Hindlimb muscle (tissue), 1 donor: ENCODE measurements at places on chromosomes 1 and 21. TPM values are rescaled to one million over a fixed set of nuclear protein-coding genes. Genes with fewer than 3 reads are reported as not detected.

DNA sequence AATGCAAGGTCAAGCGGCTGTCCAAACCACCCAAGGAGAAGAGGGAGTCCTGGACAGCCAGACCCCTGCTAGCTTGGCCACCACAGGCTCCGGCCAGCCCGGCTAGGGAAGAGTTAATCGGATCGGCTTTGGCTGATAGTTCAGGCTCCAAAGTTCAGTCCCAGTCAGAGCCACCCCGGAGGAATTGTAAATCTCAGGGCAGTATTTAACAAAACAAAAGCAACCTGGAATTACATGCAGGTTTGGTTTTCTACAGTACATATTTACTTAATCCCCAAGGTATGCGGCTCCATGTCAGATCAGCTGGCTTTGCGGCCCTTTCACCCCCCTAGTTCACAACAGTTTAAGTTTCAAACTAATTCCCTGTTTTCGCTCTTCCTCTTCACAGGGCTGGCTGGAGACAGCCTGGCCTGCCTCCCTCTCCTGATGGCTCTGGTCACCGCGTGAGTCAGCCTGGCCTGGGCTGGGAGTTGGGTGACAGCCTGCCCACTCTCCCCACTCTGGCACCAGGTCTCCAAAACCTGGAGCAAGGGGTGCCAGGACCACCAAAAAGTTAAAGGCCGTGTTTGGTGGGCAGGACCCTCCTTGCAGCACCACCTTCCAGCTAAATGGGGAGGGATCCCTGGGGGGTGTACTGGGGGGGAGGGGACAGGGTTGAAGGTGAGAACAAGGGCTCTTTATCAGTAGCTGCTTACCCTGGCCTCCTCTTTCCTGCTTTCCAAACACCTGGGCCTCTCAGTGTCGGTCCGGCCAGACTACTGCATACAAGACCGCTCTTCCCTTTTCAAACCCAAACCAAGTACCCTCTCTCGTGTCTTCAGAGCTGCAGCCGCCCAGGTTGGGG, 1.9 kb downstream of the DHRS3 start:
- DNase-seq, result peak; percentile 42

DNA sequence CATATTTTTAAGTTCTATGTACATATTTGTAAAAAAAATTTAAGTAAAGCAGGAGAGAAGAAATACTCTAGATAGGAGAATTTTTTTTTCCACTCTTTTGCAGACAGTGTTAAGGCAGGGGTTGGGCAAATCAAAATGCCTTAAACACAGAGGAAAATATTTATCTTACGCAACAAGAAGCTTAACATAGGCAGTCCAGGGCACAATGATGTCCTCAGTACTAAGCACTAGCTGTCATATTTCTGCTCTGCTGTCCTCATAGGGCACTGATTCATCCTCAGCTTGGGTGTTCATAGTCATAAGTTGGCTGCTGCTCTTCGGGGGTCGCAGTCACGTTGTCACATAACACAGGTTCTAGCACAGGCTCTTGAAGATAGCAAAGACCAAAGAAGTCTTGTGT, 247.4 kb downstream of the PTBP2 start:
- no peak for DNase-seq

Gene ETNK2
- polyA plus RNA-seq, result 3.0 TPM

Gene FNDC7
- polyA plus RNA-seq, result not detected

Gene ICOSLG
- 10.6 TPM for polyA plus RNA-seq

Gene TDRD10
- polyA plus RNA-seq, result 3.3 TPM

DNA sequence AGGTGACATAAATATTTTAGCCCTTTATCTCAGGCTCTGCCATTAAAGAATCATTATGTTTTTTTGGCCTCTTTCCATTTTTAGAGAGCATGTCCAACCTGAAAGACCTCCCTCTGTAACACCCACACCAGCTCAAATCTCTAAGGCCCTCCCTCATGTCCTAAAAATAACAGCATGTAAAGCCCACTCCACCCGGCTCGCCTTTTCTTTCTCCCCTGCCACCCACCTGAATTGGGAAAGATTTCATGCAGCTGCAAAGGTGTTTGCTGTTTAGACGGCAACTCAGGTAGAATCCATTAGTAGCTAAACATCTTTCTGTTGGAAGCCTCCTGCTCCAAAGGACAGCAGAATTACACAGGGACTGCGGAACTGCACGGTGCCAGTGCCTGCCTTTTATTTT, 79.9 kb downstream of the DMRTA2 start:
- no peak for DNase-seq

GRCh38 chr1:117970252-117970651, 40.7 kb downstream of the WDR3 start:
- no peak for DNase-seq

DNA sequence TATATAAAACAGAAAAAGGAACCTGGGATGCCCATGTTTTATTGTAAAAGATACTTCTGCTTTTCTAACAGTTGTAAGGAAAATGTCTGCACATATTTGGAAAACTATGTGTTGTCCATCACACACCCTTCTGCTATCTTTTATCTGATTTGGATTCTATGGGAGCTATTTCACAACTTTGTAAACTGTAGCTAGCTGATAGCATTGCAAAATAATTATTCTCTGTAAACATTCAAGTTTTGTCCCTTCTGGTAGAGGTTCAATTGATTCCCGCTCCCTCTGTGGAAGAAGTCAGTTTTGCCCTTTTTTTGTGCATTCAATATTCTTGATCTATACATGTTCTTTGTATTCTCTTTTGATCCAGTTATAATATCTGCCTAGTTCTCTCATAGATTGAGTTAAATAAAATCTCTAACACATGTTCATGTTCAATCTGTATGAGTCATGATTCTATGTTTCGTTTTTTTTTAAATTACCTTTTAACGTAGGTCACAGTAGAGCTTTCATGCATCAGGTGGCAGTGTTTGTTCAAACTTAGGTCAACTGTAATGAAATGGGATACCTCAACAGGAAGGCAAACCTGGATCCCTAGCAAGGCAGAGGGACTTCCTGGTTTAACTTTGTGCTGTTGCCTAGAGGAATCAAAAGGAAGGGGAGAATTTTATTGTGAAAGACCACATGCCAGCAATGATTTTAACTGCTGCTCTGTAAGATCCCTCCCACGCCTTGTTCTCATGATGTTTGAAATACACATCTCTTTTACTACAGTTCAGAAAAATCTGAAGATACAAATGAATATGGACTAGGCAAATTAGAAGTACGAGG, 26.0 kb upstream of the BCL9 start:
- no peak for DNase-seq

Gene PGLYRP4
- not detected for polyA plus RNA-seq

- no peak for DNase-seq
Measured at GRCh38 chr21:46243960-46244361, 15.4 kb upstream of the LSS start.

DNA sequence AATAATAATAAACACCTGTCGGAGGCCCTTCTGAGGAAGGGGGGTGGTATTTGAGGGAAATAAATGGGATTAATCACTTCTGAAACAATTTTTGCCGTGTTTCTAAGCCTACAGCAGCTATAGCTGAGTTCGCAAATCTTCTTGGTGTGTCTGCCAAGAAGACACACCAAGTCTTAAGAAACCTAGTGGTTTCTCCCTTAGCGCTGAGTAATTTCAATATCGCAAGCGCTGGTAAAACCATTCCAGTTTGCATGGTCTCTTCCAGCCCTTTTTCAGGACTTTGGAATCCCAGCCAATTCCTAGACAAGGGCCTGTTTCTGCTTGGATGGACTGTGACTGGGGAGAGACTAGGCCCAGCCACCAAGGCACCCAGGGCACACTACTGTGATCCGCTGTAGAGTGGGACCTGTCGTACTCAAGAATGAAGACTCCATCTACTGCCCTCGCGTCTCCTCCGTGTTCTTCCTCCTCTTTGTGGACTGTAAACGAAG, 7.5 kb upstream of the LHX8 start:
- DNase-seq, result no peak

Gene RXRG
- polyA plus RNA-seq, result 51.3 TPM
